Skin of body (tissue), 3 donors: ENCODE measurements at places on chromosomes 4 and X. TPM values are rescaled to one million over a fixed set of nuclear protein-coding genes. Genes with fewer than 3 reads are reported as not detected.

FGF13 gene
- total RNA-seq, result 15.4 TPM

HTATSF1 gene
- total RNA-seq, result 39.0 TPM

TMEM150C gene
- 11.6 TPM for total RNA-seq

BEX2 gene
- total RNA-seq, result 7.8 TPM

BOD1L1 gene
- 42.9 TPM for total RNA-seq

PASD1 gene
- total RNA-seq, result not detected

PPP4R3C gene
- total RNA-seq, result not detected

SPIN4 gene
- 5.7 TPM for total RNA-seq

CASP3 gene
- total RNA-seq, result 23.6 TPM

CXCL3 gene
- 0.49 TPM for total RNA-seq

BEND2 gene
- not detected for total RNA-seq

TAF7L gene
- 0.20 TPM for total RNA-seq

TBC1D8B gene
- 16.9 TPM for total RNA-seq
